NK-92 treated with Interleukin-12 subunit alpha and Interleukin-12 subunit beta, amount 100 ng/mL, for 24 hours (cell line): ENCODE measurements at places on chromosomes 2 and 18.

- DNase-seq, result no peak
Observed at GRCh38 chr2:16303273-16303577, 362.4 kb downstream of the CYRIA start.

GRCh38 chr2:126660971-126661370 is 5.0 kb downstream of the GYPC start:
- DNase-seq, result no peak

DNA sequence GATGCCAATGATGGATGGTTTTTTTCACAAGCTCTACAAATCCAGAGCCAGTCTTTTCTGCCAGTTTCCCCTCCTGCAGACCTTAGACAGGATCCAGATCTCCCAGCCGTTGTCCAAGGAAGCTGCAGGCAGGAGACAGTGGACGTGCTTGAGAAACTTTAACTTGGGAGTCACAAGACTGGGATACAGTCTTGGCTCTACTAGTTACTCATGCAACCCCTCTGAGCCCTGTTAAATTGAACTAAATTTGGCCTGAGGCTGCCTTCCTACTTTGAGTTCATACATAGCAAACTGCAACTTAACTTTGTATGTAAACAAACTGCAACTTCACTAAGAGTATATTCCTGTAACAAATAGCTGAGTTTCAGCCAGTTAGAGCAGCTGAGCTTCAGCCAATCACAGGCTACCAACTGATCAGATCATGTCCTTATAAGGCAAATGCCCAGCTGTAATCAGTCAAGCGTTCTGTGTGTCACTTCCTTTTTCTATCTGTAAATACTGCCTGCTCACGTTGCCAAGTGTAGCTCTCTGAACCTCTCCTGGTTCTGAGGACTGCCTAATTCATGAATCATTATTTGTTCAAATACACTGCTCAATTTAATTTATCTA is 140.9 kb downstream of the CAPN13 start:
- no peak for DNase-seq

GRCh38 chr2:190182071-190182524 is 119.6 kb upstream of the MSTN start:
- DNase-seq, result no peak

DNA sequence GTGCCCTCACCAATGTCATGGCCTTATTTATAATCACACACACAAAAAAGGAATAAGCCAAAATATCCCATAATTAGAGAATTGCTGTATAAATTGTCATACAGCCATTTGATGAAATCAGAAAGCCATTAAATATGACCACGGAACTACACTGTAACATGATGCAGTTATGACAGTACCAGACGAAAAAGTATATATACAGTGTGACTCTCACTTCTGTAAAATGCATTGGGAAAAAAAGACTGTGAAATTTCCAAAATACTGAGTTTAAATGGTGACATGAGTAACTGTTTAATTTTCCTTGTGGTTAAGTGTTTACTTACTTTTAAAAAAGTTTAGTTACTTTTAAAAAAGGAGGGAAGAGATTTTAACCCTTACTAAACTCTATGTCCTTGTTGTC is 25.4 kb downstream of the UXS1 start:
- no peak for DNase-seq
